ENCODE measurements at places on chromosomes 16 and 17.

DNA sequence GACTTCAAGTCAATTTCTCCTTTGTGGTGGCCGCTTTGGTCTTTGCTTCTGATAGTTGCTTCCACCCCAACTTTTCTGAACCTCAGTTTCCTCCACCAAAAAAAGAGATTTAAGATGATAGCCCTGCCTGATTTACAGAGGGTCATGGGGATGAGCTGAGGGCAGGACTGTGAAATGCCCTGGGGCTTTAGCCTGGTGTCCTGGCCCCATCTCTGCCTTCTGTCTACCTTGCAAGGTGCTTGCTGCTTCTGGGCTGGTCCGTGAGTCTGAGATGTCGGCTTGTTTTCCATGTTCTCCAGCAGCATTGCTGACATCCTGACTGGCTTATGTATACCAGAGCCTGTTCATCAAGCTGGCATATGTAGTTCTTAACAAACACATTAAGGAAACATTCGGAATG is 191.9 kb upstream of the MPHOSPH6 start:
- DNase-seq: no peak

- DNase-seq: no peak
Observed at GRCh38 chr16:55048745-55049144, 118.1 kb downstream of the IRX5 start.

GRCh38 chr17:77480509-77481215 is 339.9 kb downstream of the SEC14L1 start:
- no peak for DNase-seq

- no peak for DNase-seq
Observed at GRCh38 chr16:81548876-81549546, 104.4 kb downstream of the CMIP start.

GRCh38 chr17:41442739-41443138 is 2.0 kb upstream of the KRT38 start:
- no peak for DNase-seq

DNA sequence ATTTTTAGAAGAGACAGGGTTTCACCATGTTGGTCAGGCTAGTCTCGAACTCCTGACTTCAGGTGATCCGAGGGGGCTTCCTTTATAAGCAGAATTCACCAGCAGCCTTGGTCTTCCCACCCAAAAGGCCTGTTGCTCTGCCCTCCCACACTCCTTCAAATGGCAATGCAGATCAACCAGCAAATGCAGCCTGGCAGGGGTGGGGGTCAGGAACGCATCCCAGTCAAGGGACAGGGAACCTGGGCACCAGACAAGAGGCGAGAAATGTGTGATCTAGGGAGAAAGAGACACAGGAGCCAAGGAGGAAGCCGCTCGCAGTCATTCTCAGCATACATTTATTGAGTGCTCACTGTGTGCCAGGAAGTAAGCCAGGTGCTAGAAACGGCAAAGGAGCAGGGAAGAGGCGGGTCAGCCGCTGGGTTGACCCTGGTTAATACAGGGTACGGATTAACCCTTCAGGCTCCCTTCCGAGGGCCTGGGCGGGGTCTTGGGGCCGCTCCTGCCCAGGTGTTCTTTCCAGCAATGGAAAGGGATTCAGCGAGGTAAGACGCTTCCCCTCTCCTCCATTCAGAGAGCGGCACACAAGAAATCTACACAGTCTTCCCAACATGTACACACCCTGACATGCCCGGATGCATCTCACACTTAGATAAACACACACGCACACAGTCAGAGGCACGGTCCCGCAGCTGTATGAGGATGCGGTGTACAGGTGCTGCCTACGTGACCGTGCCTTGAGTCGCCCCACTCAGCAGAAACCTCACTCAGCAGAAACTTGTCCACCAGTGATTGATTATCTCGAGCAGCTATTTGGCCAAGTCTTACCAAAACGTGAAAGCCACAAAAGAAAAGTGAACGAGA is 6.6 kb upstream of the PITPNA start:
- no peak for DNase-seq

DNA sequence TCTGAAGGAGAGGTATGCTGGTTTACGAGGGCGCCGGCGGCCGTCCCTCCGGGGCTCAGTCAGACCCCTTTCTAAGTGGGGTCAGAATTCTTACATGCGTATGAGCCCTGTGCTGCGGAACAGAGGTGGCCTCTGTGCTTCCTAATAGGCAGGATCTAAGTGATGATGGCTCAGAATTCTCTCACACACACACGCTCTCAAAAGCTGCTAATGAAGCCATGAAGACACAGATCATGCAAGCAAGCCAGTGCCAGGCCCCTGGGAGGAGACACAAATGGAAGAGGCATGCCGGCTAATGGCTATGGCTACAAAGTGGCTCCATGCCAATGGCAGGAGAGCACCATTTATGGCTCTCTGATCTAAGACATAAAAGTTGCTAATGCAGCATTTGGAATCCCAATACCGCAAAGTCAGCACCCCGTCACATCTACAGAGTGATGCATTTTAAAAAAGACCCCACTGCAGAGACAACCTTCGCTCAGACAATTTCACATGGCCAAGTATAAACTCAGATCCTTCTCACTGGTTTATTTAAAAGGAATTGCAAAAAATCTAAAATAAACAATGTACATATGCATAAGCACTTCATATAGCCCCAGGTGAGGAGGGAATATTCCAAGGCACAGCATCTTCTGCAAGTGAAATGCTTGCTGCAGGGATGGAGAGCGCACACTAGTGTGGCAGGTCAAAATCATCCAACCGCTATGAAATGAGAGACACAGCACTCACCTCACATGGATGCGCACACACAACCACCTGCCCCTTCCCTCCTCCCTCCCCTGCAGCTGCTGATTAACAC is 24.5 kb downstream of the NPLOC4 start:
- DNase-seq: no peak

DNA sequence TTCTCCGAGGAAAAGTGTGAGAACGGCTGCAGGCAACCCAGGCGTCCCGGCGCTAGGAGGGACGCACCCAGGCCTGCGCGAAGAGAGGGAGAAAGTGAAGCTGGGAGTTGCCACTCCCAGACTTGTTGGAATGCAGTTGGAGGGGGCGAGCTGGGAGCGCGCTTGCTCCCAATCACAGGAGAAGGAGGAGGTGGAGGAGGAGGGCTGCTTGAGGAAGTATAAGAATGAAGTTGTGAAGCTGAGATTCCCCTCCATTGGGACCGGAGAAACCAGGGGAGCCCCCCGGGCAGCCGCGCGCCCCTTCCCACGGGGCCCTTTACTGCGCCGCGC is at the start of gene ERBB2:
TSS of gene ERBB2 (plus strand) at position 247 of the 330 bp plus-strand sequence. CDS start 175 bp downstream, outside the sequence.
- no peak for DNase-seq

- DNase-seq: no peak
Observed at GRCh38 chr17:6297119-6297518, 137.8 kb downstream of the AIPL1 start.

Measured in GM12864 (cell line).